Jurkat, Clone E6-1 (cell line): ENCODE measurements at places on chromosomes 1 and 21.

DNA sequence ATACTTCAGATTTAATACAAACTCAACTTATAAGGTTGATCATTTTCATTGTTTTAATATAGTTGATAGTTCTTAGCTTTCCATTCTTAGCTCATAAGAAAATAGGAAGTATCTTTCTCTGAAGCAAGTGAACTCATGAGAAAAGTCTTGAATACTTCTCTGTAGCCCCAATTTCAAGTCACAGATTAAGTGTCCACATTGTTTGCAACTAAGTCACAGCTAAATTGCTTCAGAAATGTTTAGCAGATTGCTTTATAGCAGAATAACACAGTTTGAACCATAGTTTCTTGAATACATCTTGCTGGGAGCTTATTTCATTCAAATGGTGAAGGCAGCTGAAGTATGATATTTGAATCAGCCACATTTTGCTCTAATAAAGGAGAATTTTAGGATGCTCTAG is 10.6 kb upstream of the PKN2 start:
- no peak for DNase-seq

GRCh38 chr1:232952514-232953499 is 2.4 kb downstream of the NTPCR start:
- DNase-seq, result no peak

DNA sequence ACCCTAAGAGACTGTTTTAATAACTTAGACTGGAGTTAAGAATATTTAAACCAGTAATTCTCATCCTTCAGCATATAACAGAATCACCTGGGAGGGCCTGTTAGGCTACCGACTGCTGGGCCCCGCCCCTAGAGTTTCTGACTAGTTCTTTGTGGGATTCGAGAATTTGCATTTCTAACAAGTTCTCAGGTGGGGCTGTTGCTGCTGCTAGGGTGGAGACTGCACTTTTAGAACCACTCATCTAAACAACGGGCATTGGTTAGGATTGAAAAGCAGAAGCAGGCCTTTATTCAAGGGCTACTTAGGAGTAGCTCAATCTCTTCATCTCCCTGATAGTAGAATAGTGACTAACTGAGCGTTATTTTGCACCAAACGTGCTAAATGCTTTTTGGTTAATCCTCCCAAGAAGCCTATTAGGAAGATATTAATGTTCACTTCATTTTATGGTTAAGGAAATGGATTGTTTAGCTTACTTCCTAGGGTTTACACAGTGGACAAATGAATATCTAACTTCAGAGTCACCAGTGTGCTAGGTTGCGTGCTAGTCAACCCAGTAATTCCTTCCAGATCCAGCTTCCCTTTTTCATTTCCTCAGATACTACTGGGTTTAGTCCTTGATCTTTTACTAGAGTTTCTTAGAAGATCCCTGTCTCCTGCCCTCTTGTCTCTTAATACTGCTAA is 31.1 kb upstream of the UAP1 start:
- DNase-seq, result no peak

DNA sequence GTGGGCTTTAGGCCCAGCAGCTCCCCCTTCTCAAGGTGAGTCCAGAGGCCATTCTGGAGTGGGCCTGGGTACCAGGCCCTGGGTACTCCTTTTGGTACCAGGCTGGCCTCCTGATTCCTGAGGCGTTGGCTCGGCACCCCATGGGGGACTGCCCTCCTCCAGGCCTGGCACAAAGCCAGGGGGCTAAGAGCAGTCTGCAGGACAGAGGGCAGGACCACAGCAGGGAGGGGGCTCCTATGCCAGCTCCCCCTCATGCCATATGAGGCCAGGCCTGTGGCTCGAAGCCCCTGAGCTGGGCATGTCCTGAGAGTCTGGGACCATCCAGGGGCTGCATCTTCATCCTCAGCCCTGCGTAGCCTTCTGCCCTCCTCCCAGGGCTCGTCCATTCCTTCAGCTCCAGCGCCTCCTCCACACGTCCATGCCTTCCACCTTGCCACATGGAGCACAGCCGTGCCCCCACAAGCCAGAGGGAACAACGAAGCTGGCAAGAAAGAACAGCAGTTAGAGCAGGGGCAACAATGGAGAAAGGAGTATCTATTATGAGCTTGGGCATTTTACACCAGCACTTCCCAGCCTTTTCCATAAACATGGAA is 3.2 kb downstream of the PHLDA3 start:
- DNase-seq, result no peak

DNA sequence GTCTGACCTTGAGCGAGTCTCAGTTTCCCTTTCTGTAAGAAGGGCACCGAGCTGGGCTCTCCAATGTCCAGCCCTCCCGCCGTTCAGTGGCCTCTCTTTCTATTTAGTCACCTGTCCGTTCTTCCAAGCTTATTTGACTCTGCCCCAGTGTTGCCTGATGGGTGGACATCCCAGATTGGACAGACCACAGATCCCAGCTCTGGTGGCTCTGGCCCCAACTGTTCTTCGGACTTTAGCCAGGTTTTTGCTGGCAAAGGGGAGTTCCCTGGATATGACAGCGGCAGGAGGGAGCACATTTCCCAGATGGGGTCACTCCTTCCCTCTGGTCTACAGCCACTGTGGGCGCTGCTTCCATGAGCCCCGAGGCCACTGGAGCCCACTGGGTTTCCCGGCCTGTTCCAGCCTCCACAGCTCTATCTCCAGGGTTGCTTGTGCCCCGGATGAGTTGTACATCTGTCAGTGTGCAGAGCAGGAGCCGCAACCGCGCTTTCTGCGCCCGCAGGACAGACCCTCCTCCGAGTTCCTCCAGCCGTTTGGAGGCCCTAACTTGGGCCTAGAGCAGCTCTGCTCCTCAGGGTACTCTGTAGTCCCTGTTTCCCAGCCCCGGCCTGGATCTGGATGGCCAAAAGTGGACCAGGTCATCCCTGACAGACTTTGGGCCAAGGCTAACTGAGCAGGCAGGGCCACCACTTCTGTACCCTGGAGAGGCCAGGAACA is 3.8 kb downstream of the DMBX1 start:
- no peak for DNase-seq

DNA sequence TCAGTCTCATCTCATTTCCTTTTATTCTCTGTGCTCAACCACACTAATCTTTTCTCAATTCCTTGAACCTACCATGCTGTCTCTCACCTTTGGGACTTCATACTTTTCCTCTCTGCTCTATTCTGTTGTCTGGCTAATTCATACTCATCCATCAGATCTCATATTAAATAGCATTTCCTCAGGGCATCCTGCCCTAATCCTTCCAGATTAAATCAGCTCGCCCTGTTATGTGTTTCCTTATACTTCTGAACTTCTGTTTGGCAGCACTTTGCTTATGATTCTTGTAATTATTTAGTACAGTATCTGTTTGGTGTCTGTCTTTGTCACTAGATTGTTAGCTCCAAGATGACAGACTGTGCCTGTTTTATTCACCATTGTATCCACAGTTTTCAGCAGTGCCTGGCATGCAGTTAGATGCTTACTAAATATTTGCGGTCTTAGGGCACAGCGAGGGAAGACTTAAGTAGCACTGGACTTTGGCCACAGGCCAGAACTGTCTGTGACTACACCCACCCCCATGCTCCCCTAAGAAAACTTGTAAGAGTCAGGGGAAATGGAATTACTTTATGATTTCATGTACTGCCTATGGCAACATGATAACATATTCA is 9.9 kb upstream of the CAP1 start:
- no peak for DNase-seq

DNA sequence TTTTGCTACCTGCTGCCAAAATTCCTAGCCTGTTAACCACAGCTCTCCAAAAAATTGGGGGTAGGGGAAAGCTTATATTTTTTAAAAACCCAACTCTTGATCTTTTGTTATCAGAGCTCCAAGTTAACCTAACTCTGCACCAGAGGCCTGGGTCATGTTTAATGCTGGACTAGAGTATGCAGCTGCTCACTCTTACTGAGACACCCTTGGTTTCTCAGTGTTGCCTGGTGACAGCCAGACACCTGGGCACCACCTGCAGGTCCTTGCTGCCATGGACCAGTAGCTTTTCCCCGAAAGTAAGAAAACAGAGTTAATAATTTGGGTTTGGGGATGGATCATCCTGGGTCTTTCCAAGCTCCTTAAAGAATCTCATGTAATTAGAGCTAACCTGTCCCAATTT is 30.1 kb downstream of the KCNJ6 start:
- DNase-seq, result no peak

- DNase-seq, result no peak
Observed at GRCh38 chr21:26136671-26137070, 33.9 kb downstream of the APP start.

DNA sequence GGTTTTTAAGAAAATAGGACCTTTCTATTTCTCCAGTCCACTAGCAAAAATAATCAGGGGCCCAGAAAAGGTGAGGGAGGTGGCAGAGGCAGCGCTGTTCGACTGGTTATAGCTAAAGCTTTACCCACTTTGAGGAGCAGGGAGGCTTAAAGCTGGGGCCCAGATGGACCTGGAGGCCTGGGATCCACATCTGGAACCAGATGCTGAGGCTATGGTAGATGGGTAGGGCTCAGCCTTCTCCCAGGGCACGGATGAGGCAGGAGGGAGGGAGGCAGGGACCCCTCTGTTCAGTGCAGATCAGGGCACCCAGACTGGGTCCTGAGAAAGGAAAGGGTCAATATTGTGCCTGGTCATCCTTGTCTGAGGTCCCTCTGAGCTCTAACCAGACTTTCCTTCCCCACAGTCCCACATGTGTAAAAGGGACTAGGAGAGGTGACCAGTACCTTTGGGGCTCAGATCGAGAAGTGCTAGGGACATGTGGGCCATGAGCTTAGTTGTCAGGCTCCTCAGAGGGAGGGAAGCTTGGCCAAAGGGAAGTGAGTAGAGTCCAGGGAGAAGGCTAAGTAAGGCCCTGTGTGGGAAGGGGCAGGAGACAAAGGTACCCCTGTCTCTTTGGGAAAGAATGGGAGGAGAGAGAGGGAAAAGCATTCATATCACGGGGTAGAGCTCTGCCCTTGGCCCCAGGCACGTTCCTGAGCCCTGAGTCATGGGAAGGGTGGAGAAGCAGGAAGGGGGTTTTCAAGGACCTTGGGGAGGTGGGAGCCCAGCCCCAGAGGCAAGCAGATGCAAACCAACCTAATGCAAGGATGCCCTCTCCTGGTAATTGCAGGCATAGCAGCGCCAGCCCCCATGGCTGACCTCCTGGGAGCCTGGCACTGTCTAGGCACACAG is 15.4 kb downstream of the LMNA start:
- DNase-seq, result peak; percentile 35

DNA sequence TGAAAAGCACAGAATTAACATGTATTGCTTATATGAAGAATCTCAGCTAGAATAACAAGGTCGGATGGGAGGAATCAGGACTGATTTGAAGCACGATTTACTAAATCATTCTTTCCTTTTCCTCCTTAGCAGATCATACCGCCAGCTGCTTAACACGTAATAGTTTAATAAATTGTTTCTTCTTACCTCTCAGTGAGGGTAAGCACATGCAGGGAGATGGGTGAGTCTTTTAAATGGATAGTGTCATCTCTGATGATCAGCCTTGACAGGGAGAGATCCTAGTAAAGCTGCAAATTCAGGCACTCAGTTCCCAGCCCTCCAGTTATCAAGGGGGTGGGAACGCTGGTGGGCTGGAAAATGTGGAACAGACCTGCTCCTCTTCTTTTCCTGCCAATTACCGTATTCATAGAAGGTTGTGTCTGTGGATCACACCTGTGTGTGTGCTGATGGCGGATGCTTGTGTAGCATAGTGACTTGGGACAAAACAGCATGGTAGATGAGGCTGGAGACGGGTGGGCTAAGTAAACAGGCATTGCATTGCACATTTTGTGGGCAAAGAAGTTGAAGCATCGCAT is 30.7 kb downstream of the NTPCR start:
- no peak for DNase-seq

DNA sequence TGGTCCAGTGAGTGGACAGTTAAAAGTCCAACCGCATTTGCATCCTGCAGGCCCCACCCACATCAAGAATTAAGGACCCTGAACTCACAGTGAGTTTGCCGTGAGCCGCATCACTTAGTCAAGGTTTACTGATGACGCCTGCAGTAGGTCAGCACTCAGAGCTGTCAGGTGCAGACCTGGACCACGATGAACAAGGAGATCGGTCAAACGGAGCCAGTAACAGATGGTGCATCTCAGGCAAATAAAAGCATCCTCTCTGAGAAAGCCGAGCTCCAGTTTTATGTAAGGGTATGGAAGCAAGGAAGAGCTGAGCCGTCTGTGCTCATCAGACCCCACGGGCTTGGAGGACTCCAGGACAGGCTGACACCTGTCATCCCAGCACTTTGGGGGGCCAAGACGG is 4.5 kb downstream of the PRDM15 start:
- no peak for DNase-seq

DNA sequence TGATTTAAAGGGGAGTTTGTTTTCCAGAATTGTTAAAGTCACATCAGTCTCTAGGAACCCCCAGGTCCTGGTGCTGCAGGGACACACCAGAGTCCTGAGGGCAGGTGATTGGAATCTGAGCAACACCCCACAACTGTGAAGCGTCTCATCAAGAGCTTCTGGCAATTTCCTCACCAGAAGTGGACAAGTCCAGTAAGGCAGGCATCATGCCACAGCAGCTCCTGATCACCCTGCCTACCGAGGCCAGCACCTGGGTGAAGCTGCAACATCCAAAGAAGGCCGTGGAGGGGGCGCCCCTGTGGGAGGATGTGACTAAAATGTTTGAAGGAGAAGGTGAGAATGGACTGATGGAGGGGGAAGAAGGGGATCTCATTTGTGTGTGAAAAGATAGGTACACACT is 2.1 kb downstream of the ZFP69 start:
- DNase-seq, result no peak

DNA sequence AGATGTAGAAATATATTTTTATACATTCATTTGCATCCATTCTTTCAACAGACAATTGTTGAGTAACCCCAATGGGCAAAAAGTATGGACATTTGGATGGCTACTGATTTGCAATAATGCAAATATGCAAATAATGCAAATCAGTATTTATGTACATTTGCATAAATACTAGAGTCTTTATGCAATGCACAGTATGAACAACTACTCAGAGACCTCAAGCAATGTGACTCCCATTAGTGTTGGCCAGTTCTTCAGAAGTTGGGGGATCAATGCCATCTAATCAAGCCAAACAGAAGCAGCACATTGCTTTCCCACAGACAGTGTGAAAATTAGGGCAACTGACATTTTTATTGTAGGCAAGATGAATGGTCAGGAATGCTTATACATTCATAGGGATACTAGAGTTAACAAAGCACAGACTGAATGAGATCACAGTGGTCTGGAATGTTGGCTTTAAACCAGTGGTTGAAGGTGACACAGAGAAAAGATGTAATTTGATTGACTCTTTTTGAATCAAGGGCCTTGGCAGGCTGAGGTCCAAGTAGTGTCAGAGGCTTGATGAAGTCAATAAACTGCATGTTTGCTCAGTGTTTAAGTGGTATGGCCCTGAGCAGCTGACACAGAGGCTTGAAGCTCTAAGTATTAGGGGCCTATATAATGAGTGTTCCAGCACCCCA is 256.6 kb downstream of the CTH start:
- no peak for DNase-seq

DNA sequence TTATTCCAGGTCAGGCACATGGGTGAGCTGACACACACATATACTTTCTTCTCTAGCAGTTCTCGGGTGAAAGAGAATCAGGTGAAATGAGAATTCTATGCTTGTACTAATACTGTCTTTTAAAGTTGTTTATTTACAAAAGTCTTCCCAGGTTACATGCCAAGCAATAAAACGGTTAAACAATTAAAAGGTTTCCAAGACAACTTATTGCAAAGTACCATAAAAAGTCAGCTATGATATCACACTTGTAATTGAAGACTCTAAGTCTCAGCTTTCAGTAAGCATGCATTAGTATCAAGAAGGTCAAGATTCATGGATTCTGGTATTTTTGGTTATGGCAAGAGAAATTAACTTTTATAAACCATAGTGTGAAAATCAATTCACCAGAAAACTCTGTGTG is 171.4 kb downstream of the PDE4B start:
- DNase-seq, result no peak

GRCh38 chr1:43796111-43796581 is 88.8 kb downstream of the ST3GAL3 start:
- no peak for DNase-seq

GRCh38 chr1:31507676-31508530 is 68.4 kb upstream of the TINAGL1 start:
- DNase-seq, result no peak
